A549 treated with CORT108297 at 1 μM for 4 hours (cell line): ENCODE measurements at places on chromosomes 5 and 9. TPM values are rescaled to one million over a fixed set of nuclear protein-coding genes. Genes with fewer than 3 reads are reported as not detected.

The SARDH gene
- 0.07 to 0.16 TPM (median 0.09 TPM) in 4 of 5 replicates, not detected in the other for total RNA-seq

The CDH6 gene
- 0.07 to 0.25 TPM (median 0.15 TPM) in 5 replicates for total RNA-seq

The IRX2 gene
- total RNA-seq, result 1.1 to 1.8 TPM (median 1.6 TPM) in 5 replicates

The SAXO1 gene
- not detected in 5 replicates for total RNA-seq

The PCDHB9 gene
- total RNA-seq, result 0.02 to 0.09 TPM (median 0.06 TPM) in 4 of 5 replicates, not detected in the other

The FOXI1 gene
- not detected in 5 replicates for total RNA-seq

The OR13C8 gene
- not detected in 5 replicates for total RNA-seq

The SLC25A48 gene
- total RNA-seq, result 0.12 to 0.34 TPM (median 0.24 TPM) in 4 of 5 replicates, not detected in the other

The KIAA1191 gene
- 61.5 to 81.2 TPM (median 73.8 TPM) in 5 replicates for total RNA-seq

The AJM1 gene
- 3.3 to 4.7 TPM (median 4.6 TPM) in 5 replicates for total RNA-seq

The KCNIP1 gene
- not detected in 5 replicates for total RNA-seq

The TLR4 gene
- total RNA-seq, result 0.10 to 0.18 TPM (median 0.13 TPM) in 5 replicates

The CCNH gene
- total RNA-seq, result 39.4 to 58.2 TPM (median 40.8 TPM) in 5 replicates

The ACER2 gene
- 2.0 to 3.2 TPM (median 2.5 TPM) in 5 replicates for total RNA-seq

The ZNF879 gene
- total RNA-seq, result 0.50 to 0.99 TPM (median 0.74 TPM) in 5 replicates

The SCGB3A2 gene
- not detected in 5 replicates for total RNA-seq
